ENCODE measurements at places on chromosomes 13 and 19.

GRCh38 chr19:947707-948539 is 22.1 kb downstream of the ARID3A start:
- peak; percentile 93 for DNase-seq

DNA sequence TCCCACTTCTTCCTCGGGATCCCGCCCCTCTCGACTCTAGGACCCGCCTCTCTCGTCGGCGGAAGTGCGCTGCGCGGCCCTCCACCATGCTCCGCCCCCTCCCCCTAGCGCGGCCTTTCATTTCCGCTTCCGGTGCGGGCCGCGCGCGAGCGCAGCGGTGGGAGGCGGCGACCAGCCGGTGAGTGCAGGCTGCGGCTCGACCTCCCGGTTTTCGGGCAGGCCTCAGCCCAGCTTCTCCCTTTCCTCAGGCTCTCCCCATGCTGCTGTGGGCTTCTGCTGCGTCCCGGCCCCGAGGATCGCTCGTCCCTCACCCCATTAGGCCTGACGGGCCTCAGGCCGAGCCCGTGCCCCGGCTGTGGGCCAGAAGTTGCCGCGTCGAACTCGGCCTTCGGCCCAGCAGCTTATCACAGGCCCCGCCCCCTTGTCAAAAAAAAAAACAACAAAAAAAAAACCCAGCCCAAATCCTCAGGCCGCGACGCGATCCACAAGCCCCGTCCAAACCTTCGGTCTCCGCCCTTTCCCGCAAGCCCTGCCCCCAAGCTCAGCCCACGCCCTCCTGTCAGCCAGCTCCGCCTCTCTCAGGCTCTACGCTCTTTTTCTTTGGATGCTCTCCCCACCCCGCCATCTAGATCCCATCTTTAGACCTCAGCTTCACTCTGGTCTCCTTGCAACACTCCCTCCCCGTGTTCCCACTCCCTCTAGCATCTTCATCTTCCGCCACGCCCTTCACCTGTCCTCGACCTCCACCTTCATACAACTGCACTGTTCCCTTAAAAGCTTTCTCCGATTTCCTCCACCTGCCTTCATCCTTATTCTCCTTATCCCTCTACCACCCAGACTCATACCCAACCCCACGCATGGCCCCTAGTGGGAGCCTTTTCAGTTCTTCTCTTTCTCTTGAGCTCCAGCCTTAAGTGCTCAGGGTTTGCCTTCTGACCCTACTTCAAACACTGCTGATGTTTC is at the start of gene CLASRP:
Gene CLASRP, plus strand, starts transcription at position 115 of the 963 bp plus-strand sequence. CDS start 1,168 bp downstream, outside the sequence.
- peak; percentile 86 for DNase-seq

- no peak for DNase-seq
These were observed 15.0 kb downstream of the PLIN4 start for GRCh38 chr19:4503132-4503824.

DNA sequence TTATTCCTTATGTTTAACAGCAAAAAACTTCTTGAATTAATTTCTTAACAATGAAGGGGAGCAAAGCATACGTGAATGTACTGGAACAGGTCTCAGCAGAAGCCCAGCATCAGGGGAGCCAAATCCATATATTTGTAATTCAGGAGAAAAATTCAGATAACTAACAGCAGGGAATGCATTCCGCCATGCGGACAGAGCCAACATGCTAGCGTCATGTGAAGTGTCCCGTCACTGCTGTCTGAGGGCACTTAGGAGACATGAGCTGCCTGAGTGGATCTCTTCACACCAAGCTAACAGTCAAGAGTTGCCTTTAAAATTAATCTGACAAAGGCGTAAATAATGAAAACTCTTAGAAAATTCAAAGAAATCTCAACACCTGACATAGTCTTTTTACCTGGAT is 6.4 kb downstream of the AMER2 start:
- no peak for DNase-seq

GRCh38 chr19:8831373-8831772 is 731 bp downstream of the ZNF558 start:
- no peak for DNase-seq
